Activated CD8-positive, alpha-beta memory T cell treated with anti-CD3 and anti-CD28 coated beads for 48 hours (primary cell): ENCODE measurements at places on chromosomes 13 and 19.

DNA sequence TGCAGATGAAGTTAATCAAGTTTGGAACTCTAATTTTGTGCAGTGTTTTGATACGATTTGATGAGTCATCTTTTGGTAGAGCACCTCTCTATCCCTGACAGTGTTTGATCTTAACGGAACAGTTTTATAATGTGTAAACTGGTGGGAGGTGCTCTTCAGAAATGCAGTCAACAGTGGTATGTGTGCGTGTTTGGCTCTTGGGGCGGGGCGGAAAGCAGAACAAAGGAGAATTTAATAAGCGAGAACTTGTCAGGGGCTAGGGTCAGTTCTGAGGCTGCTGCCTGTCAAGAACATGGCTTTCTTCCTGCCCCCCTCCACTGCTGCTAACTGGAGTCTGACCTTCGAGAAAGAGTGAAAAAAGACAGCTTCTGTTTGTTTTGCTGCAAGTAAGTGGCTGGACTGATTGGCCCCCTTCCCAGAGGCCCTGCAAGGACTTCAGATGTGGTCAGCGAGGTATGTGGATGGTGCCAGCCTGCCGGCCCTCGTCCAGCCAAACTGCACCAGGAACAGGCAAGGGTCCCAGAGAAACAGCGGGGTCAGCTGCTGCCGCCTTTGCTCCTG lies 40.8 kb downstream of the BBC3 start:
- DNase-seq: no peak

DNA sequence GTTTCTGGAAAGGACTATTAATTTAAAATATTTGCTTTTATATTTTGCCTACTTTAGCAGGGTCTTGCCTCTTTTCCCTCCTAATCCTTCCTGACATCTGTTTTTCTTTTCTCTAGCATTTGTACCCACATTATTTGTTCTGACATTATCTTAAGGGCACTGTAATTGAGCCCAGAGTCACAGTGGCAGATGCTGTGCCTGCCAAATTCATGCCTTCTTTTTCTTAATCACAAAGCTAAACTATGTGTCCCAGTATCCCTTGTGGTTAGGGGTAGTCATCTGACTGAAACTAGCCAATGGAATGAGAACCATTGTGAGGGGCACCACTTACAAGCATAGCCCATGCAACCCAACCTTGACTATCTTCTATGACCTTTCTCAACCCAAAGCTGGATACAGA lies 562.9 kb downstream of the MYO16 start:
- DNase-seq: no peak

DNA sequence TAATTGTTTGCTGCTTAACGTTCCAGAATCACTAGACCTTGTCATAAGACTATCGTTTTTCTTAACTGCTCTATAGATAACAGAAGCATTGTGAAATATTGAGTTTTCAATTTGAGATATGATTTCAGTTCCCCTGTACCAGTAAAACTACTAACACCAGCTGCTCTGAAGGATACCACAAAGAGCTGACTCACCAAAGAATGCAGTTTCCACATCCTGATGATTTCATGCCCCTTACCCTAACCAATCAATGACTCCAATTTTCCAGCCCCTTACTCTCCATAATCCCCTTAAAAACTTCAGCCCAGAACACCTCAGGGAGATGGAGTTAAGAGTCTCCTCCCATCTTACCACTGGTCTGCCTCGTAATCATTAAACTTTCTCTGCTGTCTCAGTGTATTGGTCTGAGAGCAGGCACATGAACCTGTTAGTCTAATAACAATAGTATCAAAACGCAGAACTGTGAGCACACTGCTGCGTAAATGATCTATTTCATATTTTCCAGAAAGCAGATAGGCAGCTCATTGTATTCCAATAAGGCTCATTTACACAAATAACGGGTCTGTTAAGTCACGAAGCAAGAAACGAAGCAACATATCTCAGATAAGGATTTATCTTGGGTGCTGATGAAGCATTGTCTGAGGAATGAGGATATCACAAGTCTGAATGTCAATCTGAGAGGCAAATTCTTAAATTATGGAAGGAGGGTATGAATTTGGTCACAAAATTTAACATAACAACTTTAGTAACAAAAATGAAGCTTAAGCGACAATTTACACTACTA lies 14.1 kb upstream of the CCNA1 start:
- DNase-seq: no peak

DNA sequence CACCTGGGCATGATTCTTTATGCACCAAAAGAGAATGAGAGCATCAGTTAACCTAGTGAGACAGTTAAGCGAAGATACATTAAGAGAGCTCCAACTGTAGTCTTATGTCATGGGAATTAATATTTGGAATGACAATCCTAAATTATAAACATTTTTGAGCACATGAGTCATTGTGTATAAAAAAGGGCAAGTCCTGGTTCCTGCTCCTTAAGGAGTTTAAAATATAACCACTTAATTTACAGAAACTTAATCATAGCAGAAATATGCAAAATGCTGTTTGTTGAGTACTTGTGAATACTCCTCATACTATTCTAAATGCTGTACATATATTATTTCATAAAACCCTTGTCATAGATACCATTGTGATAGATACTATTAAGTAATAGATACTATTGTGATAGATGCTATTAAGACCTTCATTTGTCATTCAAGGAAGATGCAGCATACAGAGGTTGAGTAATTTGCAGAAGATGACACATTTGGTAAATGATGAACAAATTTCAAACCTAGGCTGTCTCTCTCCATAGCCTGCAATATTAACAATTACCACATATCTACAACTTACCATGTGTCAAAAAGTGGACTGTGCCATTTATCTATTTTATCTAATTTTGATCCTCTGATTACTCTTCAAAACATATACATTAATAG lies 301.0 kb downstream of the TBC1D4 start:
- no peak for DNase-seq

- DNase-seq: no peak
Observed at GRCh38 chr19:33508941-33509614, 12.5 kb downstream of the PEPD start.

GRCh38 chr13:20940083-20940482 lies 37.5 kb upstream of the XPO4 start:
- no peak for DNase-seq

GRCh38 chr19:18769989-18770528 lies 21.0 kb downstream of the COMP start:
- no peak for DNase-seq

GRCh38 chr13:98349731-98350305 lies 172.7 kb upstream of the RNF113B start:
- no peak for DNase-seq

DNA sequence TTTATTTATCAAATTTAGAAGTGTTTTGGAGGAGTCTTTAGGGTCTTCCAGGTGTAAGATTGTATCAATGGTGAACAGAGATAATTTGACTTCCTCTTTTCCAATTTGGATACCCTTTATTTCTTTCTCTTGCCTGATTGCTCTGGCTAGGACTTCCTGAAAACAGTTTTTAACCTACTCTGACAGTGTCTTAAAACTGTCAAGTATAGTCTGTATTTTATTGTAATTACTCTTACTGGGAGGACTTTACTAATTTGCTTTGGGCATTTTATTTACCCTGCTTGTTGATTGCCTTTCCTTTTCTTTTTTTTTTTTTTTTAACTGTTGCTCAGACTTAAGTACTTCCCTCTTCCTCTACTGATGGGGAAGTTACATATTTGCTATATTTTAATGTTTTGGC lies 81.3 kb downstream of the URI1 start:
- no peak for DNase-seq

- no peak for DNase-seq
Observed at GRCh38 chr19:1104311-1105007, 665 bp downstream of the GPX4 start.

GRCh38 chr13:50267066-50267465 lies 251.8 kb downstream of the KCNRG start:
- DNase-seq: no peak

- DNase-seq: no peak
Observed at GRCh38 chr13:50950849-50951248, 41.3 kb downstream of the RNASEH2B start.

DNA sequence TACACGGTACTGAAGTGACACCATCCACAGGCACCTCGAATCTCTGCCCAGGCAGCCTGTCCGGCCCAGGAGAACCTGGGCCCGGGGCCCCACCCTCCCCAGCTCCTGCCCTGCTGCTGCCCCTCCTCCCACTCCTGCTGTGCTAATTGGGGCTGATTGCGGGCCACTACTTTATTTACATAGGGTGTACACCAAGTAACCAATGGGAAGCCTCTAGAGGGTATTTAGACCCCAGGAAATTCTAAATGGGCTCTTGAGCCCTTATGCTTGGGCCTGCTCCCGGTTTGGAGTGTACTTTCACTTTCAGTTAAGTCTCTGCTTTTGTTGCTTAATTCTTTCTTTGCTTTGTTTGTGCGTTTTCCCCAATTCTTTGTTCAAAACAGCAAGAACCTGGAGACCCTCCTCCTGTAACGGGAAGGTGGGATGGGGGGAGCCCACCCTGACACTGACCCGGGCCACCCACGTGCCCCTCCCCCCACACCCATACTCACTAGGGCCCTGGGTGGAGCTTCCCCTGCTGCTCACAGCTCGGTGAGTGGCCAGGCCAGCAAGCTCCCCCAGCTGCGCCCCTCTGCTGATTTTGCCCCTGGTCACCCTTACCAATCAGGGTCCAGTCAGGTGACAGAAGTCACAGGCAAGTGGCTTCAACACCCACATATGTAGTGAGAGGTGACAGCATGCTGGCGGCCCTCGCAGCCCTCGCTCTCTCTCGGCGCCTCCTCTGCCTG lies 9.4 kb downstream of the SCGB2B2 start:
- no peak for DNase-seq

DNA sequence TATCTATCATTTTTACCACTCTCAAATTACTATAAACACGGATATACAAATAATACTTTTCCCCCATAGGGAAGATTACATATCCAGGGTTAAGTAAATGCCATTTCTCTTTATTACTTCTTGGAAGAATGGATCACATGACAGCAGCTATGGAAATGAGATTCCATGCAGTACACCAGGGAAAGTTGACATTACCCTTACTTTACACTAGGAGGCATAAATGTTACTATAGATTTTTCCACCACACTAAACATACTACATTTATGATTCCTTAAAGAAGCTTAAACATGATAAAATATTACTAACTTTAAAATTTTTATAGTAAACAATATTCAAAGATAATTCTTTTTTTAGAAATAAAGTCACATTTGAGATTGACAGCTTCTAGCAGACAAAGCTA lies 611.4 kb downstream of the PCDH9 start:
- DNase-seq: no peak
